ENCODE measurements at places on chromosomes 4 and X.

- no peak for DNase-seq
Observed at GRCh38 chr4:1495416-1496115, 89.3 kb upstream of the NKX1-1 start.

DNA sequence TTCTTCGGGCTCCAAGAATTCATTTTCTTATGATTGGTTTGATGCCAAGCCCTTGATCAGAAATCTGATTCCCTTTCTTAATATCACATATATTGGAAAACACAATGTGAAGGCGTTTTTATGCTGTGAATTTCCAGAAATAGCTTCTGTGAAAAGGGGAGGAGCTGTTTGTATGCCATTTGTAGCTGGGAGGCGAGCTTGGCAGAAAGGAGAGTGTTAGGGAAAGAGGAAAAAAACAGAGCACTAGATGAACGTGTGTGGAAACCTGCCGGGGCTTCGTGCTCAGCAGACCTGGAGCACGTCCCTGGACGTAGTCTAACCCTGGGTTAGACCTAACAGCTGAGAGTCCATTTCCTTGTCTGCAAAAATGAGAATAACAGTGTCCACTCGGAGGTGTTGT lies 3.4 kb downstream of the CLCN4 start:
- DNase-seq, result no peak

- DNase-seq, result no peak
Observed at GRCh38 chr4:40842318-40842717, 92.6 kb downstream of the NSUN7 start.

GRCh38 chr4:56425518-56425917 lies 9.9 kb downstream of the PPAT start:
- no peak for DNase-seq

DNA sequence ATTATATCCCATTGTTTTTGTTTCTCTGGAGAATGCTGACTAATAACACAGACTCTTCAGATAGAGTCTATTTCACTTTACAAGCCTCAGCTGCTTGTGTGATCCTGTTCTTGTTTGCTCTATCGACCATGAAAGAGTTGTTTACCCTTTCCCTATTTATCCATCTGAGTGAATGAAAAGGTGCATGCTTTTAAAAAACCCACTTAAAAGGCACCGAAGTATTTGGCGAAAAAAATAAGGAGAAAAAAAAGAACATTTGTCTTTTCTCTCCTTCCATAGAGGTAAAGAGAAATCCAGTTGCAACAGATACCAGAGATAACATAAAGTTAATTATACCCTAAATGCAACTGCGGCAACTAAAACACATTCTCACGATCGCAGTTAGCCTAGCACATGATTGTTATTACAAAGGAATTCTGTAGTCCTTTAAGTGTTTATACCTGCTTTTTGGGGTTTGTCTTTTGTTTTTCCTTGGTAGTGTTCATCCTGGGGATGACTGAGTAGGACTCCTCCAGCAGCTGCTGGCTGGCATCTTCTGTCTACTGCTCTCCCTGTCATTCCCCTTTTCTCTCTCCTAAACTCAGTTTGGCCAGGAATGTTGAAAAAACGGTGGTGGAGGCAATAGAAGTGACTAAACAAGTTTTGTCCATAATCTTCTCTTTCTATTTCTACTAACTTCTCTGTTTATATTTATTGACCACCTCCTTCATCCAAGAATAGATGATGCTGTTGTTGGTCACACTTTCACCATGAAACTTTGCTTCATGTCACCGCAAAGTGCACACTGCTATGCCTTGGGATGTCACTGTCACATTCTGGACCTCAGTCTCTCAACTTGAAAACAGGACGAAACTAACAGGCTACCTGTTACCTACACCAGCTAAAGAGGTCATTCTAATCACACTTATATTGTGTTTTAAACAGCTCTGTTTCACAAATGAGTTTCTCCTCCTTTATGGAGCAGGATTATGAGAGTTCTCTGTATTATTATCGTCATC lies 41.9 kb upstream of the FRAS1 start:
- DNase-seq, result no peak

GRCh38 chr4:146478009-146478408 lies 43.7 kb downstream of the SLC10A7 start:
- DNase-seq, result no peak

GRCh38 chr4:26701095-26701494 lies 117.2 kb downstream of the TBC1D19 start:
- no peak for DNase-seq

DNA sequence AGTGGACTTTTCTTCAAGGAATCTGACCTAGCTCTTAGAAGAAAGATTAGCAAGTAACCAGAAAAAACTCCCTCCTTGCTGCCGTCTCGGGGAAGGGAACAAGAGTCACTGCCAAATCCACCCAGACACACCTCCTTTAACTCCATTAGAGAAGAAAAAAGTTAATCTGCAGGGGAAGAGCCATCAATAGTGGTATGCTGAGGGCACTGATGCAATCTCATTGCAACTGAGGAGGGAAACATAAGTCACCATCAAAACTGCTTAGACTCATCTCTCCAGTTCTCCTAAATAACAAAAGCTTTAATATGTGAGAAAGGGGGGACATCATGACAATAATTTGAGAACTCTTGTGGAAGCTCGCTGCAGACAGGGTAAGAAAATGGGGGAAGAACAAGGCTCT lies 49.3 kb upstream of the MAGED4B start:
- DNase-seq, result no peak

GRCh38 chrX:78514852-78515251 lies 144.3 kb downstream of the RTL3 start:
- DNase-seq, result peak; percentile 10

- no peak for DNase-seq
Observed at GRCh38 chrX:48702716-48703115, 6.2 kb downstream of the SUV39H1 start.

DNA sequence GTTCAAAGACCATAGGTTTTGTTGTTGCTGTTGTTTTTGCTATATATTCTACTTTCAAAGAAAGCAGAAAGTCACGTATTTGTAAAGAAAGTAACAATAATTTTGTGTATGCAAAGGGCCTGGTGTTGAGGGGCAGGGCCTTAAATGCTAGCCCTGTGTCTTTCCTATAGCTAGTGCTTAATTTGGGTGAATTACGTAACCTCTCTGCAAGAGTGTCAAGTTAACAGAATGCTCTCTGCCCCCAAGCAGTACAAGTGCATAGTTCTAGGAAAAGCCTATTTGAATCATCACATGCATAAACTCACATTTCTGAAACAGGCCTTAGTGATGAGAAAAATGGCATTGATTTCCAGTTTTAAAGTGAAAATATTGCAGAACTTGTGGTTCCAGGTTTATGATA lies 663.6 kb downstream of the STIM2 start:
- no peak for DNase-seq

- DNase-seq, result no peak
Observed at GRCh38 chrX:100395781-100396180, 14.3 kb downstream of the PCDH19 start.

- DNase-seq, result no peak
Observed at GRCh38 chr4:92101737-92102172, 202.0 kb upstream of the GRID2 start.

DNA sequence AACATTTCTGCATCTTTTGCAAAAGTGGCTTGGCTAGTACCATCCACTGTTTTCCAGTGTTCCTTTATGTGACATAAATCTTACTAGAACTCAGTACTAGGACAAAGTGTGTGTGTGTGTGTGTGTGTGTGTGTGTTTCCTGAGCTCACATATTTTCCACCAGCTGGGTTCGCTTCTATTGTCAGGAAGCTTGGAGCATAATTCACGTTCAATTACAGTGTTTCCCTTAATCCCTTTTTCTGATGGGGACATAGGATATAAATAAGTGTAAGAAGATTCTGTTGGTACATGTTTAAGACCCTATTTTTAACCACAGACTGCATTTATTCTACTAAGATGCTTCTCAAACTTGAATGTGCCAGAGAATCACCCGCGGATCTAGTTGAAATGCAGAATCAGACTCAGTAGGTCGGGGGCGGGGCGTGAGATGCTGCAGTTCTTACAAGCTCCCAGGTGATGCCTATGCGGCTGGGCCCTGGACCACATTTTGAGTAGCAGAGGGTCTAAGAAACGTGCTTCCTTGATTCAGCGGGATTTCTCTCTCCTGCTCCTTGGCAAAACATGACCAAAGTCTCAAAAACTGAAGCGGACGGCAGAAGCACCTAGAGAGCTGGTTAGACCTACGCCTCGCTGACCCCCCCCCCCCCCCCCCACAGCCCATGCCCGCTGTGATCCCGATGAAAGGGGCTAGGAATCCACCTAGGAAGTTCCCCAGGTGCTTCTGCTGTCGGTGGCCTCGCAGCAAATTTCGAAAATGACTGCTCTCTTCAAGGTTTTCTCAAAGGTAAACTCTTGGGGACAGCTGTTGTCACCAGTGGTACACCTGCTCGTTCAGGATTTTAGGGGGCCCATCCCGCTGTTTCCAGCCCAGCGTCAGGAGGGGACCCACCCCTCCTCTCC lies 797 bp downstream of the CD99L2 start:
- peak; percentile 48 for DNase-seq

GRCh38 chr4:99202536-99202935 lies 16.5 kb downstream of the ADH6 start:
- DNase-seq, result no peak

- no peak for DNase-seq
Observed at GRCh38 chr4:168841000-168841671, 168.9 kb downstream of the CBR4 start.

DNA sequence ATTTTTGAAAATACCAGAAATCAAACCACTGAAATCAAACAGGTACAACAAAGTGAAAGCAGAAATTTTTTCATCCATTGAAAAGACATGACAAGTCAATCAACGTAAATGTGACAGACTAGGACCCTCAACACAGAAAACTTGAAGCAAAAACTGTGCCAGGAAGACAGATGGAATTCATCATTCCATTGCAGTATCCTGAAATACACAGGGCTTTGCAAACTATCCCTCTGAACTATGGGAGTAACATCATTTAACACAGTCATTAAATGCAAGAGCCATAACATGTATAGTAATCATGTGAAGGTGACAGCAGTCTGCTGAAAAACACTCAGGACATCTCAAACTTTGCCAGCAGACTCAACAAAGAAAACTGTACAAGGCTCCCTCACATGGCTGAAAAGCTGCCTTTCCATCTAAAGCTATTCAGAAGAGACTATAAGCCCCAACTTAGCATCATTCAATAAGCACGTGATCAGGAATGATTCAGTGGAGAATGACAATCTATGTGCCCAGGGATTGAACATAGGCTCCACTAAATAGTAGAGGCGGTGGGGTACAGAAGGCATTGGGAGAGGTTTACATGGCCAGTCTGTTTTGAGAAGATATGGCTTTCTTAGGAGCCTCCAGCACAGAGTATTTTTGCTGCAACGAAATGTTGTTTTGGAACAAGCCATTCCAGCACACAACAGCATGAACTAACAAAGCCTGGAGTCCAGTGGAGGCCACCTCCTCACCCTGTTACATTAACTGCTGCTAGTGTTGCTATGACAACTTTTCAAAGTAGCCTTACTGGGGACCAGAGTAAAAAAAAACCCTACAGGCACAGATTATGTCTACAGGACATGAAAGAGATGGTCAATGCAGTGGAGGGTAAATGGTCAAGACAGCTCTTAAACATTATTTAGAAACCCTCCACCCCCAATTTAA lies 274.5 kb upstream of the NOCT start:
- no peak for DNase-seq

DNA sequence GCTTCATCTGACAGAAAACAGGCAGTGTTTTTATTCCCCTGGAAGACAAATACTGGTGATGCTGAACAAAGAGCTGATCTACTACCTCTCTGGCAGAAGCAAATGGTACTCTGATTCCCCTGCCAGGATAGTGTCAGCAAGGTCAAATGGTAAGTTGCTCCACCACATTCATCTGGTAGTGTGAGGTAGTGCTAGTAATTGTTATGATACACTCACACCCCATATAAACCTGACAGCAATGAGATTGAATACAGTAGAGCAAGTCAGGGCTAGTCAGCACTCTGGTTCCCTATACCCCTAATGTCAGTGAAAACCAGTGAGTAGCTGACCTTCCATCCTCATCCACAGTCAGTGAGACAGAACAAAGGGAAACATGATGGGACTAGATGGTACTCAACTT lies 3.4 kb upstream of the SPIN4 start:
- DNase-seq, result no peak

DNA sequence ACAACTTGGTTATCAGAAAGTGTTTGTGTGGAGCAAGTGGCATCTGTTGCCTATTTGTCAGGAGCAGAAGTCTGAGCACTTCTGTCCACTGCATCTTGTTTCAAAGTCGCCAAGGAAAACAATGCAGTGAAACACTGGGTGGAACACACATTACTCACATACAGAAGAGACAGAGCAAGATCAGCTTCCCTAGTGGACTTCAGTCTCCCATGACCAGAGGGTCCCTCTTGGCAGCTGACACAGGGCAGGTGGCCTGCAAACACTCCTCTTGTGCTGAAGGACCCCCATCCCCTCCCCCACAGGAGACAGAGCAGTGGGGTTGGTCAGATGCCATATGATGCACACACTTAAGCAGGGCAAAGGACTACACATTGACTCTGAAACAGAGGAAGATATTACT lies 3.6 kb upstream of the BBS12 start:
- DNase-seq, result no peak

DNA sequence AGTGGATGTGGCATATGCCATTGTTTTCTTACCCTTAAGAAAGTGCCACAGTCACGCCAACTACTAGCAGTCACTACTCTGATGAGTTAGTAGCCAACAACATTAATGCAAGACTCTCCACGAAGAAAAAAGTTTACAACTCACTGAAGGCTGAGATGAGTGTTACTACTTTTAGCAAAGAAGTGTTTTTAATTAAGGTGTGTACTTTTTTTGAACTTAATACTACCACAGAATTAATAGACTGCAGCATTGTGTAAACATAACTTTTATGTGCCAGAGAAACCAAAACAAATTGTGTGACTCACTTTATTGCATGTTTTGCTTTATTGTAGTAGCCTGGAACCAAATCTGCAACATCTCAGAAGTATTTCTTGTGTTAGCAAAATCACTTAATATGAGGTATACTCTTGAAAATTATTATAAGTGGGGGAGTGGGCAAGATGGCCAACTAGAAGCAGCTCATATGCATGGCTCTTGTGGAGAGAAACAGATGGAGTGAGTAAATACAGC lies 2.2 kb upstream of the UGT2B4 start:
- no peak for DNase-seq

- DNase-seq, result no peak
Observed at GRCh38 chr4:5504486-5504885, 203.9 kb downstream of the EVC2 start.

DNA sequence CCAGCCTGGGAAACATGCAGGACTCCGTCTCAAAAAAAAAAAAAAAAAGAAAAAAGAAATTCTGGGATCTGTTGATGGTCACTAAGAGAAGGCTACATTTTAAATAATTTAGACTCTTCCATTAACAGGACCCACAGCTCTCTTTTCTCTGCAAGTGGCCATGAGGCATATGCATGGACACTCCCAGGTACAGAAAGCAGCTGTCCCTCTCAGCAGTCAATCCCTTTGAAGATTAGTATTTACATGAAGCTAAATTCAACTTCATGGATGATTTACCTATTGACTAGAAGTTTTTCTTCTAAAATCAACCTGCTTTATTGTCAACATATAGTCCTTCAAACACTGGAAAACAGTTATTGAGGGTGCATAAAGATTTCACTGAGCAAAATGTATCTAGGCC lies 139.9 kb downstream of the CPEB2 start:
- DNase-seq, result no peak

GRCh38 chr4:98289375-98289774 lies 28.2 kb downstream of the RAP1GDS1 start:
- no peak for DNase-seq

All from stimulated activated naive CD8-positive, alpha-beta T cell treated with anti-CD3 and anti-CD28 coated beads, Interleukin-15, amount 100 ng/mL, for 72 hours (primary cell).